ENCODE measurements at places on chromosomes 1 and 21.

DNA sequence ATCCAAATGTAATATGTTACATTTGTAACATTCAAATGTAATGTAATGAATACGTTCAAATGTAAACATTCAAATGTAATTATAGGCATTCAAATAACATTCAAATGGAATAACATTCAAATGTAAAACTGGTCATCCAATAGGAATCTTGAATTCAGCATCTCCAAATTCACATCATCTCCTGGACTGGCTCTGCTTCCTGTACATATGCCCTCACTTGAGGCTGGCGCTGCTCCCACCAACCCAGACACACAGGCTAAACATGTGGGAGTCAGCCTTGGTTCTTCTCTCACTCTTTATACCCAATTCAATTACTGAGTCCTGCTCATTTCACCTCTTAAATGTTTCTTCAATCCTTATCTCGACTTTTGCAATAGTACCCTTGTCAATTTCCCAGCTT lies 6.9 kb downstream of the EBNA1BP2 start:
- no peak for DNase-seq

DNA sequence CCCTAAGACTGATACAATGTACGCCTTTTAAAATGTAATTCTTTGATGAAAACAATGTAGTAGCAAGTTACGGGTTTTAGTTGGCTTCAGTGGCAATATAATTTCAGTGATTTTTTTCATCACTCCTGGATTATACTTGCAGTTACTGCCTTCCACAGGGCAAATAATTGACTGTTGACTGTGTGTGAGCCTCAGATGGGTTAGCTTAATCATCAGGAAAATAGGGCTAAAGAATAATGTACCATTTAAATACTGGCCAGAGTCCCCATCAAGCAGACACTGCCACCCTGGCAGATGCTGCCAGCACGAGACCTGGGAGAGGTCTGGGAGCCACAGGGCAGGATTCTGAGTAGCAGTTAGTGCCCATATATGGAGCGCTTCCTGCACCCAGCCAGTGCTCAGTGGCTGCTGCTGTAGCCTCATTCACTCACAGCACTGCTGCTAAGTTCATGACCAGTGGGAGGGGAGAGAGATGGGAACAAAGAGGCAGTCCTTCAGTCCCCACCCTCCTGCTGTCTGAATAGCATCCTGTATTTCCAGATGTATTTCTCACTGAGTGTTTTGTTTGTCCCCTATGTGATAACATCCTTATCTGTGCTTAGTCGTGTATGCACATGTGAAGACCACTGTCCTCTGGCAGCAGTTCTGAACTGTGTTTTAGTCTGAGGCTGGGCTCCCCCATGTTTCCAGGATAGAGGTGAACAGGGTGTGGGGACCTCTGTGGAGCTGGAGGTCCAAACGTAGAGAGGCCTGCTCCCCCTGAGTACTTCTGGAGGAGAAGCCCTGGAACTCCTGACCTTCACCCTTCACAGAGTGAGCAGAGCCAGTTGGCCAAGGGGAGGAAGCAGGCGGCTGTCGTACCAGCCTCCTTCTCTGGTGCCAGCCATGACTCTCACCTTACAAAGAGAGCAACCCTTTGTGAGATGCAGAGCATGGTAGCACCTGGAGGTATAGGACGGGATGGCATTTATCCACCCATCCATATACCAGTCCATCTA lies 80.4 kb downstream of the ADARB1 start:
- no peak for DNase-seq

- DNase-seq, result no peak
Observed at GRCh38 chr1:9782116-9782751, 41.5 kb downstream of the CLSTN1 start.

- no peak for DNase-seq
Observed at GRCh38 chr1:165174491-165174890, 182.0 kb downstream of the LMX1A start.

DNA sequence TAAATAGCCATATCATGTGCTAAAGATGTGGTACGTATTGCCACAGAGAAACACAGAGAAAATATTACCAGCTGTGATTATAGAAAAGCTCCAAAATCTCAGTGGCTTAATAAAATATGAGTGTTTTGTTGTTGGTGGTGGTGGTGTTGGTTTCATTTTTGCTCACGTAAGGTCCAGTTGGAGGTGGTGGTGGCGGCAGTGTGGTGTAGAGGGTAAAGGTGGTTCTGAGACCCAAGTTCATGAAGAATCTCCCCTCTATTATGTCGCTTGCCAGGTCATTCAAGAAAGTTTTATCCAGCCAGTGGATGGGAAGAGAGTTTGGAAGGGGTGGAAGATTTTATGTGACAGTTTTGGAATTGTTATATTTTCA lies 217.6 kb upstream of the SAMSN1 start:
- DNase-seq, result no peak

DNA sequence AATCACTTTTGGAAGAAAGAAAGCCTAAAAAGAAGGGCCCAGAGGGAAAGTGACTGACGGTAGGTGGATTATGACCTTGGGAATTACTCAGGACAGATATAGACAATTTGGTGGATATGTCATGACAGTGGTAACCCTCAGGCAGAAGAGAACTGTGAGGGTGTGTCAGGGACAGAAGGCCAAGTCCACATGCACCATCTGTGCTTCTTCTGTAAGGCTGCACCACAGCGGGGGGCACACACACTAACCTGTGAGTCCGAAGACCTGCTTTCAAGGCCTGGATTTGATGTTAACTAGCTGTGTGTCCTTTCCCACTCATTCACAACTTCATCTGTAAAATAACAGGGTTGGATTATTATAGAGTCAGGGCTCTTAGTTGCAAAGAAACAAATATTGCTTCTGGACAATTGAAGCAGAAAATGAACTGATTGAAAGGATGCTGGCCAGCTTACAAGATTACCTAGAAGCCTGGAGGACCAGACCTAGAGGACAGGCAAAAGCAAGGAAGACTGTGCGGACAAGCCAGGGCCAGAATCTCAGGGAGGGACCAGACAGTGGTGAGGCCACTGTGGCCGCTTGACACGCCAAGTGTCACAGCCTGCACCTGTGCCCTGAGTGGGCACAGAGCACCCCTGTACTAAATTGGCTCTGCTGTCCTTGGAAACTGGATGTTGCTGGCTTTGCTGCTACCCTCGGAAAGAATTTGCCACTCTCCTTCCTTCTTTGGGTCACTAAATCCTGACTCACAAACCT lies 34.7 kb upstream of the USP24 start:
- no peak for DNase-seq

GRCh38 chr1:3236361-3236760 lies 167.4 kb downstream of the PRDM16 start:
- DNase-seq, result no peak

DNA sequence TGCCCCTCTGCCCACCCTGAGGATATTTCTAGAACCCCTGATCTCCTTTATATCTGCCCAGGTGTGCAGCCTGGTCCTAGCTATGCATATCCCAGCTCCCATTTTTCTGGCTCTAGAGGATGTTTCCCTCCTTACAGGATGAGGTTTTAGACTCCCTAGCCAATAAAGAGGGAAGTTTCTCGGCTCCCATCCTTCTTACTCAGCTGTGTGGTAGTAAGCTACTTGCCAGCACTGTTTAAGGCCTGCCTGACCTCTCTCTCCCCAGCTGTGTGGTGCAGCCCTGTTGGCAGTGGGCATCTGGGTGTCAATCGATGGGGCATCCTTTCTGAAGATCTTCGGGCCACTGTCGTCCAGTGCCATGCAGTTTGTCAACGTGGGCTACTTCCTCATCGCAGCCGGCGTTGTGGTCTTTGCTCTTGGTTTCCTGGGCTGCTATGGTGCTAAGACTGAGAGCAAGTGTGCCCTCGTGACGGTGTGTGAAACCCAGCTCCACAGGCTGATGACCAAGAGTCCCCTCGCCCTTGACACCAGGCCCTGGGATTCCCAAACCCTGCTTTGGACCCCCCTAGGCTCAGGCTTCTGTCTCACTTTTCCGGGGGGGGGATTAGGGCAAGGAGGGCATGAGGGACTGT lies 7.8 kb upstream of the P3R3URF start:
- no peak for DNase-seq

GRCh38 chr21:38979271-38980121 lies 173.8 kb downstream of the ETS2 start:
- no peak for DNase-seq

DNA sequence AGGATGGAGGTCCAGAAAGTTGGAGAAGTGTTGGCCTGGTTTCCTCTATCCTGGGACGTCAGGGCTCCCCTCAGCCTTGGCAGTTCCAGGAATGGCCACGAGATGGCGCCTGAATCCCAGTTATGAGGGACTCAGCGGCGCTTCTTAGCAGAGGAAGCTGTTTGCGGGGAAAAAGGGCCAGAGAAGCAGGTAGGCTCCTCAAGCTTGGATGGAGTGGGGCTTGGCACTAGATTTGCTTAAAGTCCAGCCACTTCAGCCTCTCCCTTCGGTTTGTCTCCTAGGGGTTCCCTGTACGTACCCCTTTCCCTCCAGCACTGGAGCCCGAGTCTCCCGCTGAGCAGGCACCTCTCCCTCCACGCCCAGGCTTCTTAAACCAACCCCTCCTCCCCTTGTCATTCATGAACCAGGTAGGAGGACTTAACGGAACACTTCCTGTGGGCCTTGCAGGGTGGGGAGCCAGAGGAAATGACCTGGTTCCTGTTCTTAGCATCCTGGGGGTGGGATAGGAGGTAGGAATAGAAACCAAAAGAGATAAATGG lies 32.0 kb upstream of the TENT5B start:
- DNase-seq, result peak; percentile 90

- peak; percentile 38 for DNase-seq
Observed at GRCh38 chr1:29706936-29707335, 470.6 kb downstream of the PTPRU start.

DNA sequence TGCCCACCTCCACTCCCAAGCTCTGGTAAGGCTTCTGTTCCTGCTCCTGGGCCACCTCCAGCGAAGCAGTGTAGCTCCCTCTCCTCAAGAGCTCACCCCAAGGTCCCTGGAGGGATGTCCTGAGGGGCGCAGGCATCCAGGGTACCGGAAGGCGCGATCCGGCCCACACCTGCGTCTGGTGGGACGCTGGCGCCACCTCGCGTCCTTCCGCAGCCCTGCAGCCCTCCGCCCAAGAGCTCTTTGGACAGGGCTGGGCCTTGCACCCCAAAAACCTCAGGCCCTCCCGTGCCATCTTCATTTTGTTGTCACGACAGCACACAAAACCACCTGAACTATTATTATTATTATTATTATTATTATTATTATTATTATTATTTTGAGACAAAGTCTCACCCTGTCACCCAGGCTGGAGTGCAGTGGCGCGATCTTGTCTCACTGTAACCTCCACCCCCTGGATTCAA lies 49.2 kb upstream of the PAX7 start:
- DNase-seq, result peak; percentile 48

- DNase-seq, result no peak
Observed at GRCh38 chr1:193417945-193418744, 231.7 kb upstream of the B3GALT2 start.

GRCh38 chr21:34531399-34531798 lies 19.4 kb upstream of the KCNE1 start:
- no peak for DNase-seq

DNA sequence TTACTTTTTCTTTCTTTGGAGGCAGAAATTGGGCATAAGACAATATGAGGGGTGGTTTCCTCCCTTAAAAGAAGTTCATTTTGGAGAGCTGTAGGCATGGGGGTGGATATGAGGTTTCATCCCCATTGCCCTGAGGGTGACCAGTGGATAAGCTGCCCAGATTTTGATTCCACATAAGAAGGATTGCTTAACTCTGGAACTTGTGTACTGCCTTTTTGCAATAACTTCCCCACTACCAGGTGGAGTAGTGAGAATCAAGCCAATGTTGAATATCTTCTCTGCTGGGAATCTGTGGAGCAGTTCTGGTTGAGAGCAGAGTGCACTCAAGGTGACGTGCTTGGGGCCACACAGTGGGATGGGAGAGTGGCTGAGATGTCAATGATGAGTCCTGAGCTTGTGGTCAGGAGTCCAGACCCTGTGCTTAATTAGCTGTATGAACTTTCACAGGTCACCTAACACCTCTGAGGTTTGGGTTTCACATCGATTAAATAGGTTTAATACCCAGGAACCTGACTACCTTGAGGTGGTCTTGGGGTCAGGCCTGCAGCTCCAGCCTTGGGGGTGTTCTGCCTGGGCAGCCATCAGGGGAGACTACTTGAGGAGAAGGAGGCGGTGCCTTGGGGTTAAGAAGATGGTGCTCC lies 152.9 kb downstream of the FCRL5 start:
- DNase-seq, result no peak

DNA sequence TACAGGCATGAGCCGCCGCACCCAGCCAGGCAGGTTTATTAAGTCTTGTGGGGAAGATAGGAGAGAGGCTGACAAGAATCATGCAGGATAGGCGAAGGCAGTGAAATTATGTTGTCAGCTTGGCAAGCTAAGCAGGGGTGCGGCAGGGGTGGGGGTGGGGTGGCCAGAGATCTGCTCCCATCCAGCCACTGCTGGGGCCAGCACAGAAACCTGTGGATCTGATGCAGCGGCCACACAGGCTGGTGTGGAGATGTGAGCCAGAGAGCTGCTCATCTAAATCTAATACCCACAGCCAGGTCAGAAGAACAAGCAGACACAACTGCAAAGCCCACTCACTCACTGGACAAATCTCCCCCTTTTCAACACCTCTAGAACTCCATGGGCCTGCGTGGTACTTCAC lies 68.7 kb downstream of the KCTD3 start:
- DNase-seq, result no peak

- DNase-seq, result no peak
Observed at GRCh38 chr1:166840309-166841274, 1.3 kb downstream of the POGK start.
